Cerebellar nuclear complex (tissue), 1 donor: ENCODE measurements at places on chromosomes 6 and 20.

- no peak for DNase-seq
These were observed 99.7 kb downstream of the F13A1 start for GRCh38 chr6:6220718-6221117.

GRCh38 chr6:16544006-16544405 is 217.3 kb downstream of the ATXN1 start:
- no peak for DNase-seq

DNA sequence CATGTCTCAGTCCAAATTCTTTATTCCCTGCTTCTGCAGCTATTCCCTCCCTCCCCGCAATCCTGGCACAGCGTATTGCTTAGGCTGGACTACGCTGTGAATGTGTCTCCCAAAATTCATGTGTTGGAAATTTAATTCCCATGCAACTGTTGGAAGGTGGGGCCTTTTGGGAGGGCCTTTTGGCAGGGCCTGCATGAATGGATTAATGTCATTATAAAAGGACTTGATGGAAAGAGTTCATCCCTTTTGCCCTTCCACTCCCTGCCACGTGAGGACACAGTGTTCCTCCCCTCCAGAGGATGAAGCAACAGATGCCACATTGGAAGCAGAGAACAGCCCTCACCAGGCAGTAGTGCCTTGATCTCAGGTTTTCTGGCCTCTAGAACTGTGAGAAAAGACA is 20.4 kb upstream of the NOTCH4 start:
- DNase-seq, result no peak

- no peak for DNase-seq
These were observed 41.7 kb downstream of the ALDH5A1 start for GRCh38 chr6:24536466-24536865.

DNA sequence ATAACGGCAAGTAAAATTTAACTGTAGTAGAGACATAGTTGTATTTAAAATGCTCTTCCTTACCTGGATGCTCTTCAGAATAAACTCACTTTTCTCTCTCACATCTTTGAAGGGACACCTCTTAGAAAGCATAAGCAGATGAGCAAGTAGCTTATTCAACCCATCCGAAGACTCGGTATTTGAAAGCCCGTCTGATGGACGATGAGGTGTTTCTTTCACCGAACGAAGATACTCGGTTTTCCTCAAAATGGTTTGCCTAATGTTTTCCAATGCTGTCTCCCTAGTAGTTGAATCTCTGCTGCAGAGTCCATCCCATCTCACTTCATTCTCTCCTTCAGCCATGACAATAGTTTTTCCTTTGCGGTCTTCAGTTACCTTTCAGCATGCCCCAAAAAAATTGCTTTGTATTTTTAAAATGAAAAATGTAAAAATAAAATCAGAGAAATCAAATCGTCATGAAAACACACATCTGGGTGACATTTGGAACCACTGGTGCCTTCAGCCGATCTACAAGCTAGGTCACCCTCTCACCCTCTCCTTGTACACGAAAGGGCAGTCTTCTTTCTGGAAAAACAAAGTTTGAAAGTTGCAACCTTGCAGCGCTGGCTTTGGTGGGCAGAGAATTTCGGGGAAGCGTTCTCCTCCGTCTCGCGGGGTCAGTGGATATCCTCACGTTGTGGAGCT is 772 bp downstream of the SESN1 start:
- no peak for DNase-seq

DNA sequence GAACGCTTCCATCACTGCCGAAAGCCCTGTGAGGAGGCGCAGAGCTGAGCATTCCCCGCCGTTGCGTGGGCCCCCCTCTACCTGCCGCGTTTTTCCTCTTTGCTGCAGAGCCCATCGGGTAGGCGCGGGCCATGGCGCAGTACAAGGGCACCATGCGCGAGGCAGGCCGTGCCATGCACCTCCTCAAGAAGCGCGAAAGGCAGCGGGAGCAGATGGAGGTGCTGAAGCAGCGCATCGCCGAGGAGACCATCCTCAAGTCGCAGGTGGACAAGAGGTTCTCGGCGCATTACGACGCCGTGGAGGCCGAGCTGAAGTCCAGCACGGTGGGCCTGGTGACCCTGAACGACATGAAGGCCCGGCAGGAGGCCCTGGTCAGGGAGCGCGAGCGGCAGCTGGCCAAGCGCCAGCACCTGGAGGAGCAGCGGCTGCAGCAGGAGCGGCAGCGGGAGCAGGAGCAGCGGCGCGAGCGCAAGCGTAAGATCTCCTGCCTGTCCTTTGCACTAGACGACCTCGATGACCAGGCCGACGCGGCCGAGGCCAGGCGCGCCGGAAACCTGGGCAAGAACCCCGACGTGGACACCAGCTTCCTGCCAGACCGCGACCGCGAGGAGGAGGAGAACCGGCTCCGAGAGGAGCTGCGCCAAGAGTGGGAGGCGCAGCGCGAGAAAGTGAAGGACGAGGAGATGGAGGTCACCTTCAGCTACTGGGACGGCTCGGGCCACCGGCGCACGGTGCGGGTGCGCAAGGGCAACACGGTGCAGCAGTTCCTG is 693 bp downstream of the FAM50B start:
- DNase-seq, result no peak

GRCh38 chr20:4545526-4545925 is 176.2 kb upstream of the PRND start:
- no peak for DNase-seq

GRCh38 chr6:81814370-81815076 is 62.0 kb upstream of the TENT5A start:
- no peak for DNase-seq

- no peak for DNase-seq
These were observed at the start of gene SLC22A23 for GRCh38 chr6:3456898-3457709. Gene SLC22A23, minus strand, starts transcription at chr6:3457050. Its CDS starts 491 bp downstream, at chr6:3456559.

DNA sequence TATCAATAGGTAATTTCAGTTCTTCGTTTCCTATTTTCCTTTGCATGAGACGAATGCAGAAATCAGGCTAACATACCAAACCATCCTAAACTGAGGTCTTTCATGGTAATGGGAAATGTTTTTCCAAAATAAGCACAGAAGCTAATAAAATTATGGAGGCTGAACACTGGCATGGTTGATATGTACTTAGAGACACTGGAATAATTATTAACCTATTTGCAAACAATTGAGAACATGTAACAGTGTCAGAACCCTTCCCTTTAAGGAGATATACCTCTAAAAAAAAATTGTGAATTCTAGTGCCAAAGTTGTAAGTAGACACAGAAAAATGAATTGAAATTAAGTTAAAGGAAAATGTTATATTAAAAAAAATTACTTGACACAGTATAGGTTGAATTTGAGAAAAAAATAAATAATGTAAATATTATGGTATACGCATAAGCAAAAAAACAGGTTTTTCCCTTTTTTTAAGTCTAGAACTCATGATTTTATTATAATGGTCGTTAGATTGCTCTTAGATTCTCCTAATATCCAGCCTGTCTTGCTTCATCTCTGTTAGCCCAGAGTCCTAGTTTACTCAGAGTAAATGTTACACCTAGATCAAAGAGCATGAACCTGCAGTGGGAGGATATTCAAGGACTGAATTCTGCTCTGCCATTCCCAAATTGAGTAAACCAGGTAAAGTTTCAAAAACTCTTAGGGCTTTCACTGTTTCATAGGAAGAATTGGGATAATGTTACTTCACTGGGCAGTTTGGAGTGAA is 1.7 kb downstream of the SLC17A2 start:
- DNase-seq, result no peak

- no peak for DNase-seq
These were observed 19.9 kb downstream of the NRN1 start for GRCh38 chr6:5986861-5987260.

DNA sequence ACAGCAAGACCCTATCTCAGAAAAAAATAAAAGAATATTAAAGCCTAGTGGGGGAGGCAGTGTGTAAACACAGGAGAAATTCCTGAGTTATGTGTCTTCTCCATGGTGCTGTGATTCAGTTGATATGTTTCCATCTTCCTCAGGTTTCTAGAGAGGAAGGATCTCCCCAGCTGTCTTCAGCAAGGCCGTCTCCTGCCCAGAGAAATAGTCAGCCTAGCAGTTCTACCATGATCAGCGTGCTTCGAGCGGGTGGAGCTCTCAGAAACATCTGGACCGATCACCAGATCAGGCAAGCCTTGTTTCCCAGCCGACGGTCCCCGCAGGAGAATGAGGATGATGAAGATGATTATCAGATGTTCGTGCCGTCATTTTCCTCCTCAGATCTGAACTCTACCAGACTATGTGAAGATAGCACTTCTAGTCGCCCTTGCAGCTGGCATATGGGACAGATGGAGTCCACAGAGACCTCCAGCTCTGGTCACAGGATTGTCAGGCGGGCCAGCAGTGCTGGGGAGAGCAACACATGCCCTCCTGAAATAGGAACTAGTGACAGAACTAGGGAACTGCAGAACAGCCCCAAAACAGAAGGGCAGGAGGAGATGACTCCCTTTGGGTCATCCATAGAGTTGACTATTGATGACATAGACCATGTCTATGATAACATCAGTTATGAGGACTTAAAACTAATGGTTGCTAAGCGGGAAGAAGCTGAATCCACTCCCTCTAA is 34.9 kb upstream of the MTHFD1L start:
- no peak for DNase-seq

DNA sequence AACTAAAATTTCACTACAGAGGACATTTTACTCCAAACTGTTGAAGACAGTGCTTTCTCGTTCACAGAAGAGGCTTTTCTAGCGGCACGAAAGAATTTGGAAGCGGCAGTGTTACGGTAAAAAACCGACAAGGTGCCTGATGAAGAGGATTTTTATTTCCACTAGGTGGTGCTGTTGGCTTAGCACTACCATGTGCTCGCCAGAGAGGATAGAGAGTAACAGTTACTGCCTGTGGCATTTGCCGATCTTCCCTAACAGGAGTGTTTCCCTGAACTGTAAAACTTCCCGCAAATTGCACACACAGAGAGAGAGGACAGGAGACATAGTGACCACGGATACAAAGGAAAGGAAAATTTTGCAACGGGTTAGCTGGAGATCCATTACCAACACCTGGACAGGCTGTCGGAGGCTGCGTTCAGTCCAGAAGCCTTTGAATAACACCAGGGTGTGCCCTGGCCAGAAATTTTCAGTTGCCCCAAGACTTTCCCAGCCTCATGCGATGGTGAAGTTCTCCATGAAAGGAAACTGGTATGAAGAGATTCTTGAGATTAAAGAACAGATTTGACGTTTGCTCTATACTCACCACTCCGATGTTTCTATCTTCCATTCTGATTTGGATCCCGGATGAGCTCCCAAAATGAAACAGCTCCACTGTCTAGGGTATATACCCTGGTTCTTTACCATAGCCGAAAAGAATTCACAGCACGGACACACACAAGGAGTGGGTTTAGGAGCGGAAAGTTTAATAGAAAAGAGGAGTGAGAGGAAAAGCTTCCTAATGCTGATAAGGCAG is 48.1 kb downstream of the HLA-DPB1 start:
- DNase-seq, result peak; percentile 38

GRCh38 chr6:71090217-71090616 is 133.4 kb upstream of the B3GAT2 start:
- no peak for DNase-seq

- DNase-seq, result no peak
These were observed 72.4 kb upstream of the NXT1 start for GRCh38 chr20:23278172-23278571.

- DNase-seq, result no peak
These were observed 549 bp downstream of the ANKRD6 start for GRCh38 chr6:89433252-89434149.

GRCh38 chr6:160036331-160036695 is 67.4 kb downstream of the IGF2R start:
- DNase-seq, result no peak

DNA sequence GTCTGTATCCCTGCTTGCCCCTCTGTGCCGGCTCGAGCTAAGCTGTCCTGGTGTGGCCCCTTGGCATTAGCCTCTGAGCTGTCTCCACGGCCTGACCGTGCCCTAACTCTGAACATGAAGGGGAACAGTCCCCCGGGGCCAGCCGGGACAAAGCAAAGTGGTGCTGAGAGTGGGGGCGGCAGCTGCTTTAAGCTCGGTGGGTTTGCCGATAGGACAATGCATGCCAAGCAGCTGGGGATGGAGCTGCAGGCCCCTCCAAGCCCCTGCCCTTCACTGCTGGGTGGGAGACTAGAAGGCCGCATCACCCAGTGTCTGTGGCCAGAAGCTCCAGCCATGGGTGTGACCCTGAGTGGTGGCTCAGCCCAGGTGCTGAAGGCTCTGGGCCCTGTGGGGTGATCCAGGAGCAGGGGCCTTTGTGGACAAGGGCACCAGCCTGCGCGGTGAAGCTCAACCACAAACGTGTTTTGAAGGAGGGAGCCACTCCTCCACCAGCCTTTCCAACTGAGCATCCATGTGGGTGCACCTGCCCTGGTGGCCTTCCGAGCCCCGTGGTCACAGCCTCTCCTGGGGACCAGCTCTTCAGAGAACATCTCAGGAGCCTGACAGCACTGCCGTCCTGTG is 242.5 kb downstream of the ERMARD start:
- no peak for DNase-seq

- no peak for DNase-seq
These were observed 35.6 kb downstream of the BRPF3 start for GRCh38 chr6:36232172-36232571.

DNA sequence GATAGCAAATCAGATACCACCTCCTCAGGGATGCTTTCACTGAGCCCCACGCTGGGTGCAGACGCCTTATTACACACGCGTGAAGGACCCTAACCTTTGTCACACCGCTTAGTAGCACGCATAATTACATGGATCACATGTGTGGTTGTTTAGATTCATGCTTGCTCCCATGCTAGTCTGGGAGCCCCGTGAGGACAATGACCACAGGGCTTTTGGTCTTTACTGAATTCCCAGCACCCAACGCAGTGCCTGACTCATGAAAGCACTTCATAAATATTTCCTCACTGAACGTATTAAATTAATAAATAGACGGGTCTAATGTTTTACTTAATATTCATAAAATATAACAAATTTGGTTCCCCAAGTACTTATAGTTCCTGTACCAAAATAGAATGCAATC is 132.5 kb downstream of the ALDH8A1 start:
- no peak for DNase-seq

- no peak for DNase-seq
These were observed 122.0 kb upstream of the ID4 start for GRCh38 chr6:19715167-19715551.

GRCh38 chr6:161682982-161683381 is 409.1 kb upstream of the AGPAT4 start:
- no peak for DNase-seq

DNA sequence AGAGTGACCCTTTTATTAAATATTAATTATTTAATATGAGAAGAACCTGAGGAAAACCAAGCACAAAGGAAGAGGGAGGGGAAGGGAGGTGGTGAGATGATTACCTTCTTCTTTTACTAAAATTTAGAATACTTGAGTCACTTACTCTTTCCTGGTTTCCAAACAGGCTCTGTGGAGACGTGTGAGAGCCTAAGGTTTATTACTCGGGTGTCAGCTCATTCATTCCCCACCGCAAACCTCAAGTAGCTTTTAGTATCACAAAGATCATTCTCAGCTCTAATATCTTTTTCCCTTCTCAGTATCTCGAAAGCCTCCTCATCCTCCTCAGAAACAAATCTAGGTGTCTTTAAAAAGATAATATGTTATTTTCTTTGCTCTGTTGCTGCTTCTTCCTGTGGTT is 497.2 kb upstream of the JARID2 start:
- DNase-seq, result no peak

GRCh38 chr6:56790414-56790813 is 147.7 kb upstream of the DST start:
- no peak for DNase-seq
